ENCODE measurements at places on chromosomes 12 and 14.
A peak's percentile ranks its signal among the peaks of the same experiment; 100 is the strongest.

- no peak for DNase-seq
Measured at GRCh38 chr12:20868277-20868676, 57.8 kb downstream of the SLCO1B3 start.

DNA sequence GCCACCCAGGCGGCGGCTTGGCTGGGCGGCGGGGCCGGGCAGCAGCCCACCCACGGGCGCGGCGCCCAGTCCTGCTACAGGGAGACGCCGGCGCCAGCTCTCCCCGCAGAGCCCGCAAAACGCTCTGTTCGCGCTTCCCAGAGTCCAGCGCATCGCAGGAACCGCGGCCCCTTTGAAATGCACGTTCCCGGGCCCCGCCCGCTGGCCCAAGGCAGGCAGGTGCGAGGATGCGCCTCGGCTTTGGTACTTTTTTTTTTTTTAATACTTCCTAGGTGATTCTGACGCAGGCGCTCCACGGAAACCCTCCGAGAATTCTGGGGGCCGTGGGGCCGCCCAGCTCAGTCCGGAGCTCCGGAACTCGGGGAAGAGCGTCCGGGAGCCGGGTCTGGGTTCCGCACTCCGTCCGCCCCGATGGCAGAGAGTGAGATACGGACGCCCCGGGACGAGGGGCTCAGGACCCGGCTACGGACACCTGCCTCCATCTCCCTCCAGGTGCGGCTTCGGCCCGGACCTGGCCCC is 483 bp downstream of the POC1B start:
- peak; percentile 23 for DNase-seq

- peak; percentile 1 for DNase-seq
Measured at GRCh38 chr12:32025906-32026305, 66.7 kb downstream of the RESF1 start.

- DNase-seq: no peak
Measured at GRCh38 chr14:70709726-70710382, 68.1 kb downstream of the TTC9 start.

DNA sequence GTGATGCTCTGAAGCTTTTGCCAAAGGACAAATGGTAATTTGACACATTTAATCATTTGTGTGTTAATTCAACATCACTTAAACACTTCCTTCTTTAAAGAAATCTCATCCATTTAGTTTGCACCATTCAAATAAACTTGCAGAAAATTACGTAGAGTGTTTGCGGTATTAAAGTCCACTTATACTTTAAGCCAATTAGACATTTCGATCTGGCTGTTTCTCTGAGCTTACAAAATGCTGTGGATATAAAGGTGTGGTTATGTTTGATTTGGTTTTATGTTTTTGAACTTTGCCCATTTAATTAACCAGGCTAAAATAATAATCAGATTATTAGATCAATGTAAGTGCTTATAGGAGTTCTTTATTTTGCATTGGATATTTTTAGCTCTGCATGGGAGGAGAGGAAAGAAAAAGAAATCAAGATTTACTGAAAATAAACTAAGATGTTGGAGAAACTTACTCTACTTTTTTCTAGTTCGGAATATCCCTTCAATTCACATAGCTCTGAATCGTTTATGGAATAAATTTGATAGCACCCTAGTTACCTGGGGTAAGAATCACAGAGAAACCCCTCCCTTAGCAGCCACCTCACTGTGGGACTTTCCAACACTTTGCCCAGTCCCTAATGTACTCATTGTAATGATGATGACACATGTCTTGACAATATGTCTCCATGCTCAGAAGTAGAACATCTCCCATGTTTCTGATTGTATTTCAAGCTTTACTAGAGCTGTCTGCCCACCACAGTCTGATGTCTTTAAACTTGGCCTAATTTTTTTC is 268.0 kb downstream of the BTG1 start:
- DNase-seq: peak; percentile 31

- DNase-seq: no peak
Measured at GRCh38 chr14:88203291-88203690, 119.8 kb downstream of the KCNK10 start.

DNA sequence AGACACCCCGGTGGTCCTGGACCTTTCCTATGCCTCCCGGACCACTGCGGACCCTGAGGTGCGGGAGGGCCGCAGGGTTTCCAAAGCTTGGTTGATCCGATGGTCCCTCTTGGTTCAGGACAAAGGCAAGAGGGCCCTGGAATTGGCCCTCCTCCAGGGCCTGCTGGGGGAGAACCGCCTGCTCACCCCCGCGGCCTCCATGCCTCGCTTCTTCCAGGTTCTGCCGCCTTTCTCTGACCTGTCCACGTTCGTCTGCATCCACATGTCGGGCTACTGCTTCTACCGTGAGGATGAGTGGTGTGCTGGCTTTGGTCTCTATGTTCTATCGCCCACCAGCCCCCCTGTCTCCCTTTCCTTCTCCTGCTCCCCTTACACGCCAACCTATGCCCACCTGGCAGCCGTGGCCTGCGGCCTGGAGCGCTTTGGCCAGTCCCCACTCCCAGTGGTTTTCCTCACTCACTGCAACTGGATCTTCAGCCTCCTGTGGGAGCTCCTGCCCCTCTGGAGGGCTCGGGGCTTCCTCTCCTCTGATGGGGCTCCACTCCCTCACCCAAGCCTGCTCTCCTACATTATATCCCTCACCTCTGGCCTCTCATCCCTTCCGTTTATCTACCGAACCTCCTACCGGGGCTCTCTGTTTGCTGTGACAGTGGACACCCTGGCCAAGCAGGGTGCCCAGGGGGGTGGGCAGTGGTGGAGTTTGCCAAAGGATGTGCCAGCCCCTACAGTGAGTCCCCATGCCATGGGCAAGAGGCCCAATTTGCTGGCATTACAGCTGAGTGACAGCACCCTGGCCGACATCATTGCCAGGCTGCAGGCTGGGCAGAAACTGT is 13.8 kb downstream of the CBLN3 start:
- no peak for DNase-seq

DNA sequence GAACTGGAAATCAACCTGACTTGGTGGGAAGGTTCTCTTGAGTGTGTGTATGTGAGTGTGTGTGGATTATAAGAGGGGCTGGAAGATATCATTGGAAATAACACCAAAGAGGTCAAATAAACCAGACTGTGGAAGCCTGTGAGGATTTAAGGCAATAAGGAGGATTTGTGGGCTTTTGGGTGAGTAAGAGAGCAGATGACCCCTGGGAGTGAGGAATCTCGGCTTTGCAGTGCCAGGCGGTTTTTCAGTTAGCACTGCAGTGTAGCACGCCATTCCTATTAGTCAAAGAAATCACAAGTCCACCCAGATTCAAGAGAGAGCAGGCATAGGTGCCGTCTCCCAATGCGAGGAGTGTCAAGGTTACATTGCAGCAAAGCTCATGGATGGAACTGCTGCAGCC is 63.3 kb downstream of the CALM1 start:
- no peak for DNase-seq

DNA sequence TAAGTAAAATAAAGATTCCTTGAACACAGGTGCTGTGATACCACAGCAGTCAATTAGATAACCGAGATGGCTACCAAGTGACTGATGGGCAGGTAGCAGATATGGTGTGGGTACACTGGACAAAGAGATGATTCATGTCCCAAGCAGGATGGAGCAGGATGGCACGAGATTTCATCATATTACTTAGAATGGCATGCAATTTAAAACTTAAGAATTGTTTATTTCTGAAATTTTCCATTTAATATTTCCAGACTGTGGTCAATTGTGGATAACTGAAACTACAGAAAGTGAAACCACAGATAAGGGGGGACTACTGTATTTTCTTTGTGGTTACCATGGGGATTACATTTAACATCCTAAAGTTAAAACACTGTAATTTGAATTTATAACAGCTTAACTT is 7.5 kb upstream of the ZFP36L1 start:
- no peak for DNase-seq

GRCh38 chr12:28065889-28066630 is 93.5 kb upstream of the PTHLH start:
- no peak for DNase-seq

DNA sequence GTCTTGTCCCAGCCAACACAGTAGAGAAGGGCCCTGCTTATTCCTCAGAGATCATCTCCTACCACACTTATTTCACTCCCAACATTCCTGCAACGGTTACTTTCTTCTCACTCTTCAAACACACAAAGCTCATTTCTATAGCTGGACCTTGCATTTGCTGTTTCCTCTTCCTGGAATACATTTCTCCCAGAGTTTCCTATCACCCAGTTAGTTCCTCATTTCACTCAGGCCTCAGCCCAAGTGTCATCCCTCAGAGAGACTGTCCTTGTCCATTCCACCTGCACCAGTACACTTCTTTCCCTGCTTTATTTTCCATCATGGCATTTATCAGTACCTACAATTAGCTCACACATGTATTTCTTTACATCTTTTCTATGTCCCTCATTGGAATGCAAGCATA is 14.7 kb upstream of the STK38L start:
- no peak for DNase-seq

GRCh38 chr12:119684711-119685369 is 16.9 kb downstream of the PRKAB1 start:
- no peak for DNase-seq

DNA sequence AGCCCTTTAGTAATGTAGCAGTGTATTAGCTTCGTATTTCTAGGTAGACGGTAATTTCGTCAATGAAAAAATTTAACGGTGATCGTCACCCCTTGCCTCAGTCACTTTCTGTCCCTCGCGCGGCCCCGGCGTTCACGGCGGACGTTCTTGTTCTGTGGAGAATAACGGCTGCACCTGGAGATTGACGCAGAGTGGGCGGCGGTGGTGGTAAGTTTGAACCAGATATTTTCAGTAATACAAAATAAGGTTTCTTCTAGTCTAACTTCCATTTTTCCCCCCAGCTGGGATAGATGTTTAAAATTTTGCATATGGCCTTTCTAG is 341 bp downstream of the ZNF10 start:
- peak; percentile 24 for DNase-seq

DNA sequence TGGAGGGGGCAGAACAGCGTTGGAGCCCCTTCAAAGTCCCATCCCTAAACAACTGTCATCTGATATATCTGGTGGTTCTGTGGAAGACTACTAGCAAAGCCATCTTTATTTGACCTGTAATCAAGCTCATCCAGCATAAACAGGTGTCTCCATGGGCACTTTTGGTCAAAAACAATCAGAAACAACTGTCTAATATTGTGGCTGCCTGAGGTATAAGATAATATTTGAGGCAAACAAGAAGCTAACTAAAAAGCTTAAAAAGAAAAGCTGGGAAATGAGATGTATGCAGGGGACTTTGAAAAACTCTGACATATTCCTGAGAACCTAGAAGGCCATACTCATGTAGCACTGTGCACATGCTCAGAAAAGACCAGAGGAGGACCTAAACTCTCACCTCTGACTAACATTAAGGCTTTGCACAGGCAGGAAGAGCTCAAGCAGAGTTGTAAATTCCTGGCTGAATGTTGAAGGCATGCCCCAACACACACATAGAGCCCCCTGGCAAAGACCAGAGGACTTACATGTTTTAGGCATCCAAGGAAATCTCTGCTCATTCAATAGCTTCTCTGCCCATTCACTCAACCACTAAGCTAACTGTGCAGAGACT is 27.2 kb upstream of the AP4S1 start:
- DNase-seq: no peak

GRCh38 chr14:73136085-73136386 is 271 bp upstream of the PSEN1 start:
- DNase-seq: no peak

DNA sequence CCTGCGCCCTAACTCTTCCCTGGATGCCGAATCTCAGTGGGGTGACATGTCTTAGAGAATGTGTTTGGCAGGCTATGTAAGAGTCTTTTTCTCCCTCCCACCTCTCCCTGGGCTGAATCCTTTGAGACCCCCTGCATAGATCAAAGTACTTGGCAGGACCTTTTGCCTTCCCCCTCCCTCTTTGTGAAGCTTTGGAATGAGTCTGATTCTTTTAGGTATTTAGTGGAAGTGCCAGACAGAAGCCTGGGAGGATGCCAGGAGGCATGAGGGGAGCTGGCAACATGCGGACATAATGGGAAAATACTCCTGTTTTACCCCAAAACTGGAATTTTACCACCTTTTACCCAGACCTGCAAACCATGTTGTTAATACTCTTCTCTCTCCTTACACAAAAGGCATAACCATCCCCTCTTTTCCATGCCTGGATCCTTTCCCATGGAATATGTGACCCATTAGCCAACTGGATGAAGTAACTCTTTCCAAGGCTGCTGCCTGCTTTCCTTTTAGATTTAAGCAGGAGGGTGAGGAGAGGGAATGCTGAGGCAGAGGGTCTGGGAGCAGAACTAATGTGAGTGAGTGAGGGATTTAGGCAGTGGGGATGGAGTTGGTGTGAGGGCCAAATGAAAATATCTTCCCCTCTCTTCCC is 41.7 kb downstream of the TTLL5 start:
- no peak for DNase-seq

DNA sequence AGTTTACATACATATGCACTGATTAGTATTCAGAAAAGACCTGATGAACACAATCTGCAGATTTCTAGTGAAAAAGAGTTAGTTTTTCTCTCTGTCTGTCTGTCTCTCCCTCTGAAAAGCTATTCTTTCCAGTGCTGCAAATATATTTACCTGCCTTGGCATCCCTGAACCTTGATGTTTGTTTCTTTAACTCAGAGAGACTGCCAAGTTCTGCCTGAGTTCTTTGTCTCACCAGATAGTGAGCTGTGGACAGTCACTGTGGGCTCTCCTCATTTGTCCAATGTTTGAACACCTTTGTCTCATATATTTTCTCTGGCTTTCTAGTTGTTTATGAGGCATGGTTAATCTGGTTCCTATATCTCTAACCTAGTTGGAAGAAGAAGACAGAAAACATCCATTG is 250.4 kb downstream of the SOX5 start:
- DNase-seq: no peak

Measured in stimulated activated CD4-positive, alpha-beta T cell treated with anti-CD3 and anti-CD28 coated beads, TNF-alpha, amount 100 ng/mL, for 4 hours (primary cell).